ENCODE measurements at places on chromosomes 4 and X.

DNA sequence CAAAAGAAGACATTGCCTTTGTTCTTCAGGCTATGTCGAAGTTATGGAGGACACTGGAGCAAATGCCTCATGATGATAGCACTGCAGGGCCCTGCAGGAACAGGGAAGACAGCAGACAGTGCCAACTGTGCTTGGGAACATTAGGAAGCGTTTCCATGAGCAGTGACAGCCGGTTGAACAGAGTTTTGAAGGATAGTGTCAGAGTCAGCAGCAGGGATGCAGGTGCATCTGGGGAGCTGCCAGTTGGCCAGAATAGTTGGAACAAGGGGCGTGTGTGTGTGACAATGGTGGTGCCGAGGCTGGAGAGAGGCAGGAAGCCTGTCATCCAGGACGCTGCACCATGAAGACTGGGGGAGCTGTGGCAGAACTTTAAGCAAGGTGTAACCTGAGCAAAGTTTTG is 88.6 kb downstream of the SHROOM3 start:
- no peak for DNase-seq
- no peaks in the 10 kb centered on the region for H3K27me3 ChIP-seq
- no peaks in the 10 kb centered on the region for H3K36me3 ChIP-seq
- H3K27ac ChIP-seq, result no peak overlapping the region

GRCh38 chr4:25943312-25943711 is 29.3 kb downstream of the SMIM20 start:
- H3K4me3 ChIP-seq, result no peak overlapping the region
- H3K27me3 ChIP-seq, result no peaks in the 10 kb centered on the region
- H3K27ac ChIP-seq, result no peak overlapping the region

GRCh38 chr4:3871881-3872833 is 106.0 kb downstream of the ADRA2C start:
- no peak overlapping the region for H3K27ac ChIP-seq
- H3K36me3 ChIP-seq, result no peaks in the 10 kb centered on the region
- H3K4me1 ChIP-seq, result no peaks in the 10 kb centered on the region
- H3K4me3 ChIP-seq, result no peak overlapping the region
- DNase-seq, result peak; percentile 36
- H3K27me3 ChIP-seq, result peaks cover 38% of the 10 kb centered on the region

DNA sequence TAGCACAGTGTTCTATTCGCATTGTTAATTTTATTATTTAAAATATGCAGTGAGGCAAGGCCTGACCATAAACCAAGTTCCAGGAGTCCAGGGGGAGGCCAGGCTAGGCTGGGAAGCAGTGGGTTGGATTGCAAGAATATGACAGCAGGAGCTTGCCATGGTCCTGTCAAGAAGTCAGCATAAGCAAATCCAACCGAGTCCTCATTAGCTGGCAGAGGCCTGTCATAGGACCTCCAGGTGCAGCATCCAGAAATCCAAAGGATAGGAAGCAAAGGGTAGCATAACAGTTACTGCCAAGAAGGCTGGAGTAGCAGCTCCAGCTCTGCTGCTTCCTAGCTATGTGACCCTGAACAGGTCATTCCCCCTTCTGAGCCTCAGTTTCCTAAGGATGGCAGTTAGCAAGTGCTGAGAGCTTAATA is 13.4 kb downstream of the PJA1 start:
- H3K4me3 ChIP-seq, result no peak overlapping the region
- H3K27ac ChIP-seq, result no peak overlapping the region

- no peak overlapping the region for H3K4me3 ChIP-seq
- H3K27me3 ChIP-seq, result no peaks in the 10 kb centered on the region
- H3K27ac ChIP-seq, result no peak overlapping the region
- H3K4me1 ChIP-seq, result no peaks in the 10 kb centered on the region
- no peaks in the 10 kb centered on the region for H3K36me3 ChIP-seq
Observed at GRCh38 chrX:63929608-63930007, 144.6 kb upstream of the ARHGEF9 start.

- no peaks in the 10 kb centered on the region for H3K27me3 ChIP-seq
- DNase-seq, result no peak
- no peaks in the 10 kb centered on the region for H3K36me3 ChIP-seq
Observed at GRCh38 chr4:14700544-14700943, 301.7 kb upstream of the CPEB2 start.

DNA sequence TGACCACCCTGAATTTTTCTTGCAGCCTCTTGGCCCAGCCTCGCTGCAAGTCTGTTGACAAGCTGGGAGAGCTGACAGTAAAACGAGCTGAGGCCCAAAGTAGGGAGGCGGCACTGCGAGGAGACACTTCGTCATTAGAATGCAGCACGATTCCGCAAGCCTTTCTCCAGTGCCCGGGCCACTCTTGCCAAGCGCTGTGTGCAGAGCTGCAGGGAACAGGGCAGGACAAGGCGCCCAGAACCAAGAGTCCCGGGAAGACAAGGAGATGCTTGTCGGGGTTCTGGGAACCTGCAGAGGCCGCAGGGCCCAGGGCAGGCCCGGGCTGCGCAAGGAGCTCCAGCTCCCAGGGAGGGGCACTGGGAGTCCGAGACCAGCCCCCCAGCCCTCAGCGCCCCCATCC is 187.1 kb downstream of the BCOR start:
- no peaks in the 10 kb centered on the region for H3K27me3 ChIP-seq
- no peak overlapping the region for H3K27ac ChIP-seq
- H3K4me1 ChIP-seq, result no peaks in the 10 kb centered on the region
- no peak overlapping the region for H3K4me3 ChIP-seq
- H3K36me3 ChIP-seq, result no peaks in the 10 kb centered on the region
- no peak for DNase-seq

- no peaks in the 10 kb centered on the region for H3K4me1 ChIP-seq
- DNase-seq, result no peak
- H3K27me3 ChIP-seq, result no peaks in the 10 kb centered on the region
- no peak overlapping the region for H3K4me3 ChIP-seq
Observed at GRCh38 chrX:132532913-132533312, 44.1 kb upstream of the MBNL3 start.

GRCh38 chrX:66013194-66013816 is 26.6 kb downstream of the VSIG4 start:
- no peak for DNase-seq

GRCh38 chr4:112112590-112113170 is 32.6 kb upstream of the FAM241A start:
- no peak overlapping the region for H3K4me3 ChIP-seq
- H3K27ac ChIP-seq, result no peak overlapping the region
- no peaks in the 10 kb centered on the region for H3K27me3 ChIP-seq
- no peaks in the 10 kb centered on the region for H3K4me1 ChIP-seq
- DNase-seq, result no peak

- no peak overlapping the region for H3K4me3 ChIP-seq
- no peaks in the 10 kb centered on the region for H3K4me1 ChIP-seq
- no peak for DNase-seq
Observed at GRCh38 chr4:31341601-31342359, 621.6 kb downstream of the PCDH7 start.

GRCh38 chrX:150569155-150569477 is 695 bp downstream of the MTM1 start:
- H3K27me3 ChIP-seq, result no peaks in the 10 kb centered on the region
- H3K4me3 ChIP-seq, result peak overlapping the region; percentile 75
- peak; percentile 64 for DNase-seq
- H3K27ac ChIP-seq, result peak overlapping the region; percentile 77
- no peaks in the 10 kb centered on the region for H3K36me3 ChIP-seq

DNA sequence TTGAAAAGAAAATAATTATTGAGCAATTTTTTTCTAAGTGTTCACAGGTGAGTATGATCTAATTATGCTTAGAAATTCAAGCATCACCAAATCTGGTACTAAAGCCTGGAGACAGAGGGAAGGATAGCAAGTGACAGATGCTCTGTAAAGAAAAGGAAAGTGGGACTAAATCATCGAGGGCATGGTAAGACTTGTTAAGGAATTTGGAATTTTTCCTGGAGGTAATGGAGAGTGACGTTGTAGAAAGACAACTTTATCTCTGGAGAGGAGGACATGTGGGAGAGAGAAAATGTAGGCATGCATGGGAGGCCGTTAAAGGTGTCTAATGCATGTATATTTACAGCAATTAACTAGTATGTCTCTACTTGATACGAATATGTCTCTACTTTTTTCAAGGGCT is 333.2 kb upstream of the ATOH1 start:
- no peaks in the 10 kb centered on the region for H3K27me3 ChIP-seq
- no peak overlapping the region for H3K27ac ChIP-seq
- no peak for DNase-seq
- H3K4me3 ChIP-seq, result no peak overlapping the region
- H3K4me1 ChIP-seq, result no peaks in the 10 kb centered on the region
- no peaks in the 10 kb centered on the region for H3K36me3 ChIP-seq

DNA sequence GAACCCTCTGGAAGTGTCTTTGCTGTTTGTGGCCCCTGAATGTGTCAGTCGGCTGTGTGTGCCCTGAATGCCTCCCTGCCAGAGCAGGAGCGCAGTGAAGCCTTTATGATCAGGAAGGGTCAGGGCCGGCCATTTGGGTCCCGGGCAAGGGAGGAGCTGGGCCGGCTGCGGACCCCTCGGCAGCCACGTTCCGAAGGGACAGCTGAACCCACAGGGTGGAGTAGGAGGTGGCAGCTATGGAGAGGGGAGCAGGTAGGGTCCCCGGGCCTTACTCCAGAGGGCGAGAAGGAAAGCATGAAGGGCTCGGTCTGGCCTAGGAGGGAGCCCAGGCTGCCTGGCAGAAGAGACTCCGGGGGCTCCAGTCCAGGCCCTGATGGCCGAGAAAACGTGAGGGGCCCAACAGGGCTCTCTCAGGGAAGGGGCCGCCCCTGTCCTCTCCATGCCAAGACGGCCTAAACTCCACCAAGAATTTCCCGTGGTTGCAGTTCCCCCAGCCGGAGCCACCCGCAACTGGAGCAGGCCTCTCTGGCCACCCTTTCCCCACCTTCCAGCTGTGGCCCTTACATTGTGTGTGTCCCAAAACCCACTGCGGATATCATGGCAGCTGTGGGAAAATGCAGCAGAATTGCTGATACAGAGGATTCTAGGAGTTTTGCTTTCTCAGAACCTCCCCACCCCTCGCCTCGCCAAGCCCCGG is 182.2 kb upstream of the STK26 start:
- H3K27ac ChIP-seq, result no peak overlapping the region
- H3K36me3 ChIP-seq, result no peaks in the 10 kb centered on the region
- no peak for DNase-seq
- H3K27me3 ChIP-seq, result no peaks in the 10 kb centered on the region

GRCh38 chrX:9486786-9487387 is 22.0 kb downstream of the TBL1X start:
- no peak for DNase-seq
- no peak overlapping the region for H3K27ac ChIP-seq
- peaks cover 8% of the 10 kb centered on the region for H3K27me3 ChIP-seq
- no peaks in the 10 kb centered on the region for H3K36me3 ChIP-seq

GRCh38 chr4:95428291-95429070 is 120.3 kb downstream of the UNC5C start:
- no peaks in the 10 kb centered on the region for H3K36me3 ChIP-seq
- no peak for DNase-seq
- no peak overlapping the region for H3K4me3 ChIP-seq
- no peaks in the 10 kb centered on the region for H3K27me3 ChIP-seq

DNA sequence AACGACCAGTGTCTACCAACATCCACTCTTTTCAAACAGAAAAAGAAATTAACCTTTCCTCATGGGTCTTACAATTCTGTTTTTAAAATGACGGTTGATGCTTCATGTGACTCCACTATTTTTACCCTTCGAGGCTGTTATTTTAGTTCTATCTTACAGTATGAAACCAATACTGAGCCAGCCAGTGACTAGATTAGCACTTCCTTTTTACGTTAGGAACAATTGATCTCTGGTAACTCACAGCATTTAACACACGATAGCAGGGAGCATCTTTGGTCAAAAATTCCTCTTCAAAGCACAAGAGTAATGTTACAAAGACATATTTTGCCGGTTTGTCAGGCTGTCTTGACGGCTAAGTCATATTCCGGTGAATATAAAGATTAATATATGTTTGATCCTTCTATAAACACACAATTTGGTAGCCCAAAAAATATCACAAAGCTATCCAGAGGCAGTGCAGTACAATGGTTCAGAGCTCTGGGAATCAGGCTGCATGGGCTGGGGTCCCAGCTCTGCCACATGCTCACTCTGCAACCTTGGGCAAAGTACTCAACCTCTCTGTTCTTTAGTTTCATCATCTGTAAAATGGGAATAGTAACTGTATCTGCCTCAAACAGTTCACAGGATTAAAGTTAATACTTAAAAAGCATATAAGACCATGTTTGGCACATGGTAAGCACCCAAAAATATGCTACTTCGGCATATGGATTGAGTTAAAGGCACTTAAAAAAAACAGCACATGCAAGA is 62.9 kb upstream of the TXK start:
- H3K36me3 ChIP-seq, result no peaks in the 10 kb centered on the region
- no peaks in the 10 kb centered on the region for H3K4me1 ChIP-seq
- no peaks in the 10 kb centered on the region for H3K27me3 ChIP-seq
- DNase-seq, result no peak
- no peak overlapping the region for H3K27ac ChIP-seq
- H3K4me3 ChIP-seq, result no peak overlapping the region

- H3K27me3 ChIP-seq, result no peaks in the 10 kb centered on the region
- DNase-seq, result no peak
- no peak overlapping the region for H3K27ac ChIP-seq
- no peak overlapping the region for H3K4me3 ChIP-seq
Observed at GRCh38 chr4:113071274-113071673, 21.8 kb downstream of the ANK2 start.

DNA sequence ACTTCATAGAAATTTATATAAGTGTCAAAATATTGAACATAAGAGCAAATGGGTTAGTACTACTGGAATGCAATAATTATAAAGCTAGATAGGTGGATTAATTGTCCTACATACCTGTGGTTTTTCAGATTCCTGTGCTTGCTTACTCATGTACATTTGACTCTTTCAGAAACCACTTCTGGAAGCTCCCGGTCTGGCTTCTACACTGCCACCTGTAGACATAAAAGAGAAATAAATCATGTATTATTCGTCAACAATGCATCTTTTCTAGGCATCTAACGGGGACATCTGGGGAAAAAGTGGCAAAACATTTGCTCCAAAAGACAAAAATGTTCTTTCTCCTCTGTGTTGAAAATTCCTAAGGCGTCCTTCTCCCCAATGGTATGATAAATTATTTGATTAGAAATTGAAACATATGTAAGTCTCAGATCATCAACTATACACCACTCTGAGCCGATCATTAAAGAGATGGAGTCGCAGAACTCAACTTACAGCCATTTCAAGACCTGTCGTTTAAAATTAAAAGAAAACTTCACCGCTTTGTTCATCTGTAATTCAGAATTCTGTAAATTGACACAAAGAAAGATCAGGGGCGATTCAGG is 648.7 kb upstream of the DIPK2B start:
- H3K27ac ChIP-seq, result no peak overlapping the region
- no peak overlapping the region for H3K4me3 ChIP-seq
- peaks cover 42% of the 10 kb centered on the region for H3K27me3 ChIP-seq
- no peak for DNase-seq

GRCh38 chrX:71667328-71668247 is at the start of gene LOC101059915:
Gene LOC101059915 (plus strand): TSS chrX:71667546.
- DNase-seq, result peak; percentile 29

GRCh38 chr4:23364167-23364566 is 525.7 kb downstream of the PPARGC1A start:
- no peak for DNase-seq
- H3K27ac ChIP-seq, result no peak overlapping the region
- H3K4me1 ChIP-seq, result peaks cover 22% of the 10 kb centered on the region
- H3K36me3 ChIP-seq, result no peaks in the 10 kb centered on the region

GRCh38 chrX:130560544-130560943 is 158.8 kb downstream of the RBMX2 start:
- no peak overlapping the region for H3K4me3 ChIP-seq
- H3K27ac ChIP-seq, result no peak overlapping the region
- no peaks in the 10 kb centered on the region for H3K4me1 ChIP-seq
- H3K27me3 ChIP-seq, result peaks cover 4% of the 10 kb centered on the region

GRCh38 chr4:1751155-1751918 is 30.0 kb downstream of the TACC3 start:
- H3K27ac ChIP-seq, result no peak overlapping the region
- H3K36me3 ChIP-seq, result no peaks in the 10 kb centered on the region
- DNase-seq, result no peak
- no peaks in the 10 kb centered on the region for H3K4me1 ChIP-seq
- peaks cover 8% of the 10 kb centered on the region for H3K27me3 ChIP-seq

Data from psoas muscle (tissue), 8 donors.